Right hindlimb (tissue), 1 donor: ENCODE measurements at places on chromosomes 6 and 20.

DNA sequence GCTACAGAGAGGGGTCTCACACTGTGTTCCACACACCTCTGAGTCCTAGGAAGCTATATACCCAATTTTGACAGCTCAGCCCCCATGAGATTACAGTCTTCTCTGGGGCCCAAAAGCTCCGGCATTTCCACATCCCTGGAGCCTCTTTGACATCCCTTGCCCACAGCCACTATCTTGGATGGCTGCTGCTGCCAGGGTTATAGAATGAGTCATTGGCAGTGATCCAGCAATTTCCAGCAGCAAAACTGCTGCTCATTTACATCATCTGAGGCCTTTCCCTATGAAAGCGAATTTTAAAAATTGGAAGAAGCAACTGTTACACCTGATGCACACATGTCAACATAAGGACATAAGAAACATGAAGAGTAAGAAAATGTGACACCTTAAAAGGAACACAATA, 590.7 kb downstream of the MEI4 start:
- DNase-seq = no peak

- no peak for DNase-seq
These were observed 30.3 kb upstream of the OGFRL1 start for GRCh38 chr6:71258078-71258866.

GRCh38 chr6:112081569-112081968, 5.7 kb downstream of the TUBE1 start:
- DNase-seq = no peak

GRCh38 chr6:126550323-126550722, 210.4 kb downstream of the CENPW start:
- no peak for DNase-seq

DNA sequence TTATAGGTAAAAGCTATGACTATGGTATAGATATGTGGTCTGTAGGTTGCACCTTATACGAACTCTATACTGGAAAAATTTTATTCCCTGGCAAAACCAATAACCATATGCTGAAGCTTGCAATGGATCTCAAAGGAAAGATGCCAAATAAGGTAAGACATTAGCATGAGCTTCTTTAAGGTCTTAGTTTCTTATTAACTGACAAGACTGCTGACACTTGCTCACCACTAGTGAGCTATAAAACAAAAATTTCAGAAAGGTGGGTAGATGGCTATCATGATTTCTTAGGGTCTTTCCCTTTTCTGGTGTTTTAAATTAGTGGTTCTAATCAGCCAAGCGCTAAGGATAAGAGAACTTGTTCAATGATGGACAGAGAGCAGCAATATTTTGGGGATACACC, 21.9 kb downstream of the FAM217A start:
- DNase-seq = no peak

GRCh38 chr20:51769976-51770615, 1.9 kb upstream of the ATP9A start:
- no peak for DNase-seq

DNA sequence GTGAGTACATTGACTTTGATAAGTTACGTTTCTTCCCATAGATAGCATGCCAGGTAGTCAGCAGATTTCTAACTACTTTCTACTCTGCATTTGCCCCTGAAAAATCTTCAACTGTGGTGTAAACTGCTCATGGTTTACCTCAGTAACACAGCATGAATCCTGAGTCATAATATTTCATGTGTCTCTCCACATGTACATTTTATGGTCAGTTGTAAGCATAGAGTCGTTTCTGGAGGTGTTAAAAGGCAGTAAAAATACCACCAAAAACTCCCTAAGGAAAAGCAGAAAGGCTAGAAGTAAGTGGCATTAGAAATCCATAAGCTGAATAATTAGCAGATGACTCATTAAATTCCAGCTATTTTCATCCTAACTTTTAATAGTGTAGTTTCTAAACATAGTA, 4.1 kb upstream of the GPR63 start:
- DNase-seq = no peak

- no peak for DNase-seq
These were observed 341.7 kb upstream of the HTR1E start for GRCh38 chr6:86595641-86596040.

DNA sequence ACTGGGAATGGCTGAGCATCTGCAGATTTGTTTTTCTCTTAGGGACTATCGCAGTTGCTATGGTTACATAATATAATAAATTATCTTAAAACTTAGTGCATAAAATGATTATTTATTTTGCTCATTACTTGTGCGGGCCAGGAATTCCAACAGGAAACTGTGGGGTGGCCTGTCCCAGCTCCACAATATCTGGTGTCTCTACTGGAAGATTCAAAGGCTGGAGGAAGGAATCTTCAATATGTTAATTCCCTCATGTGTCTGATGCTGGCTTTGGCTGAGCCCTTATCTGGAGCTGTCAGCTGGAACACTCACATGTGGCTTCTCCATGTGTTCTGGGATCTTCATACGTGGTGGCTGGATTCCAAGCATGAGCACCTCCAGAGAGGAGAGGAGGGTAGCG, 23.9 kb upstream of the B3GAT2 start:
- DNase-seq = peak; percentile 69

GRCh38 chr6:87756858-87757257, 54.8 kb upstream of the AKIRIN2 start:
- DNase-seq = no peak

- no peak for DNase-seq
These were observed 90.3 kb downstream of the FYN start for GRCh38 chr6:111782887-111783466.

- peak; percentile 56 for DNase-seq
These were observed 65.4 kb upstream of the RIN2 start for GRCh38 chr20:19692685-19693119.

DNA sequence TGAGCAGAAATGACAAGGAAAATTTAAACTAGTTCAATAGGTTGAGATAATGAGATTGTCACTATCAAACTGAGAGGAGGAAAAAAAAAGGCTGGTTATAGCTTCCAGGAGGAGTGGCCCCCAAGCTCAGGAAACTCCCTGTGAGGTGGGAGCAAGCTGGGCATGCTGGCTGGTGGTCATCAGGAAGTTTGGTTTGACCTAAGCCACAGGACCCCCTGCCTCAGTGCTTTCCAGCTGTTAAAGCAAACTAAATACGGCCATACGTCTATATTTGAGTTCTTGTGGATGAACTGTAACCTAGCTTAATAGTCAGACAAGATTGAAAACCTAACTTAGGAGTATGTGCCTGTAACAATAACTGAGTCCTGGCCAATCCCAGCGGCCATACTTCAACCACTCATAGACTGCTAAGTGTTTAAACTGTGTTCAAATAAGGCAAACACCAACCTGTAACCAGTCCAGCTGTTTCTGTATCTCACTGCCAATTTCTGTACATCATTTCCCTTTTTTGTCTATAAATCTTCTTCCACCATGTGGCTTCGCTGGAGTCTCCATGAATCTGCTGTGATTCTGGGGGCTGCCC, 24.6 kb upstream of the ZBTB24 start:
- no peak for DNase-seq

- DNase-seq = no peak
These were observed 18.0 kb upstream of the DSE start for GRCh38 chr6:116352515-116353471.

DNA sequence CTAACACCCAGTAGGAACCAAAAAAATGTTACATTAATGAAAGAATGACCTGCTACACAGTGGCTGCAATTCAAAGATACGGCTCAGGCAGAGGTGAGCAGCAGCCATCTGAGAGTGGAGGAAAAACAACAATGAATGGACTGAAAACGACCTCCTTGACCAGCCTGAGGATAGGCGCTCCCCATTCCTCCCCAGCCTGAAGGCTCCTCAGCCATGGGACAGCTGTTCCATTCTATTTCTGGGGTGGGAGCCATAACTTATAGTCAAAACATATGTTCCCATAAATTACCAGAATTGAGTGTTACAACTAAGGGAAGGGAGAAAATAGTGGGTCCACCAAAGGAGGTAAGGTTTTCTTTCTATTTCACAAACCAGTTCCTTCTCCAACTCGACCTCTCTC, 27.2 kb downstream of the FYN start:
- DNase-seq = no peak

- DNase-seq = peak; percentile 49
These were observed 272.8 kb upstream of the SLC35B3 start for GRCh38 chr6:8707956-8708772.

DNA sequence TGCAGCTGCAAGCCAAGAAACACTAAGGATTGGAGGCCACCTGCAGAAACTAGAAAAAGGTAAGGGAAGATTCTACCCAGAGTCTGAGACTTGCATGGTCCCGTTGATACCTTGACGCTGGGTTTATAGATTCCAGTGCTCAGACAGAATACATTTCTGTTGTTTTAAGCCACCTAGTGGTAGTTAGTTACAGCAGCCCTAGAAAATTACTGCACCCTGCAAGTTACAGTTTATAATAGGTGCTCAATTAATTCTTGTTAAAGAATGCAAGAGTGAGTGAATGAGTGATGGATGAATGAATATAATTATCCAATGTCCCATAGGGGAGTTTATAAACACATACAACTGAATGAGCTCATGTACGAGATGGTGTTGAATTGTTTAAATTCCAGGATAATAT, 453.1 kb upstream of the SLC35B3 start:
- no peak for DNase-seq

- no peak for DNase-seq
These were observed 10.1 kb downstream of the LSM14B start for GRCh38 chr20:62132421-62132820.

- DNase-seq = peak; percentile 87
These were observed at the start of gene PLAGL1 for GRCh38 chr6:144008120-144008811. PLAGL1 (minus strand) TSS chr6:144008259; CDS start chr6:143948136, 60,123 bp downstream.

- DNase-seq = no peak
These were observed 30.9 kb upstream of the CCN5 start for GRCh38 chr20:44684047-44684967.

DNA sequence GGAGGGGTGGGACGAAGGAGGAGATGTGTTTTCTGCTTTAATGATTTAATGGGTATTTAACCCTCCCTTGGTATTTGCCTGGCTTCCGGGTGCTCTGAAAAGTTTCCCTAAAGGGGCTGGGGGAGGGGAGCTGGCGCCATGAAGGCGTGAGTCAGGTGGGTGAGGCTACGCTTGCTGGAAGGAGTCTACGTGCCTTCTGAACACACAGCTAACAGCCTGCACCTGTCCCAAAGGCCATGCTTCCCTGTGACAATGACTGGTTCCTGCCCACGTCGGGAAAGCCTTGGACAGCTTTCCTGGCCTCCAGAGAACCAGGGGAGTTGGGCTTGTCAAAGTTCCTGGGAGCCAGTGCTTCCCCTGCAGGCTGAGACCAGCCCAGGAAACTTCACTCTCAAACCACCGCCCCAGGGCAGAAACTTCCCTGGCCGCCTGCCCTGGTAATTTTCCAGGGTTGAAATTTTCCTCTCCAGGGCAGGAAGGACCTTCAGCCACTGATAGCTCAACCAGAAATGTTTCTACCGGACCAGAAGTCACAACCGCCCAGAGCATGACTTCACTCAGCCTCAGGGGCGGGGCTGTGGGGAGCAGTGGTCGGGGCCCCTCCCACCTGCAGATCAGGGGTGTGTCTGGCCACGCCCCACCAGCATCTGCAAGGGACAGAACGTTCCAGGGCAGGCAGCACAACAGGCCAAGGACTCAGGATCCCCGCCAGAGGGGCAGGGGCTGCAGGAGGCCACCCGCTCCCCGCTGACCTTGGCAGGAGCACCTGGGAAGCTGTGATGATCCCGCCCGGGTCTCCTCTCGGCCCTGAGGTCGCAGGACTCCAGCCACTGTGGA, 18.6 kb upstream of the SLCO4A1 start:
- peak; percentile 86 for DNase-seq

DNA sequence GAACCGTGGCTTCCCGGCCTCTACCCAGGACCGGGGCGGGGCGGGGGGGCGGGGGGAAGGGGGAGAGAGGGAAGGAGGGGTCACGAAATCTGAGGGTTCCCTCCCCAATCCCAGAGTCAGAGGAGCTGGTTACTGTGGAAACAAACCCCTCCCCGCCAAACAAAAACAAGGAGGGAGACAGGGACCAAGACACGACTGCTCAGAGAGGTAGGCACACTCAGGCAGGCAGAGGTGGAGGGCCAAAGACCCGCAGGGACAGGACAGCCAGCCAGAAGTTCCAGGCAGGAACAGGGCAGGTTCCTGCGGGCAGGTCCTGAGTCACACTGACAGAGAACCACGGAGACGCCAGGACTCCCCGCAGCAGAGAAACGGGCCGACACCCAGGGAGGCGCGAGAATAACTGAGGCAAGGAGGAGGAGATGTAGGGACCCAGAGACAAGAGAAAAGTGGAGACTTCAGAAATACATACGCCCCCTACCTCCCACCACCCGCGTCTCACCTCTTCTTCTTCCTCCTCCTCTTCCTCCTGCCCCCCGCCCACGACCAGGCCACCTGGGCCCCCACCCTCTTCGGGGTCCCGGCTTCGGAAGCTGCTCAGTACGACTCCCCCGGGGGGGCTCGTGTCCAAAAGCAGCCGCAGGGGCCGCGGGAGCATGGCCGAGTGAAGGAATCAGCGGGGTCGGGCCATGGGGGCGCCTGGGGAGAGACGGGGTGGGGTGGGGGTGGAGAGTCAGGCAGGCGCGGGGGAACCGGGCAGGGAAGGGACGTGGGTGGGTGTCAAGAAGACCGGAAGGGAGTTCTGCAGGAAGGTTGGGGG, 578 bp downstream of the RGL2 start:
- DNase-seq = peak; percentile 91

- DNase-seq = no peak
These were observed 44.6 kb downstream of the TULP4 start for GRCh38 chr6:158356586-158357546.

DNA sequence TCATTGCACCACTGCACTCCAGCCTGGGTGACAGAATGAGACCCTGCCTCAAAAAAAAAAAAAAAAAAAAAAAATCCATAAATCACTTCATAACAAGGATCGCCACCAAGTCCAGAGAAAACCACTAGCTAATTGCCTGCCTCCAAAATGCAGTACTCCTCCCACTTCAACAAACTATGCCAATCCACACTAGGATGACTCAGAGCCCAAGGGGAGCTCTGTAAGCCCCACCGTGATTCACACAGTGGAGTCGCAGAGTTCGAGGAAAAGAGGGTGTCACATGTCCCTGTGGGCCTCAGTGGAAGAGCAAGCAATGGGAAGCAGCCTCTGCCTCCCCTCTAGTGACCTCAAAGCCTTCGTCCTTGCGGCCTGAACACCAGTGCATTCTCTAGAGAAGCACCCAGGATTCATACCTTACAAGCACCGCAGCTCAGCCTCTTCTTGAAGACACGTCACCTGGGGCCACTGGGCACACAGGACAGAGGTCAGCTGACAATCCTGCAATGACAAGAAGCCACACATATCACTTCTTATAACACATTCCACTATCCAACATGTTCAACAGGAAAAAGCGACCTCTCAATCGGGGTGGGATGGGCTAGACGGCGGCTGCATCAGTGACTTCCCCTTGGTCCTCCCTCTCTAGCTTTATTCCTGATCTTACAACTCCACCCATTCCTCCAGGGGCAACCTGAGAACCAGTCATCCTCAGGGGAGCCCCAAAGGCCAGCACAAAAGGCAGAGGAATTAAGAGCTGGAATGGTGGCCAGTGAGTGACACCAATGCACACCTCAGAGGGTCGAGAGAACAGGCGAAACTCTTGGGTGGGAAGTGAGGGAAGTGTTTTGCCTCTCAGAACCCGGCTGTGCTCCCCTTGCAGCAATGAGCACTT, 8.9 kb downstream of the SNHG17 start:
- DNase-seq = no peak
